Left lung (tissue), 14 donors: ENCODE measurements at places on chromosomes 12 and 14. TPM values are rescaled to one million over a fixed set of nuclear protein-coding genes. Genes with fewer than 3 reads are reported as not detected.
A peak's percentile ranks its signal among the peaks of the same experiment; 100 is the strongest.

DNA sequence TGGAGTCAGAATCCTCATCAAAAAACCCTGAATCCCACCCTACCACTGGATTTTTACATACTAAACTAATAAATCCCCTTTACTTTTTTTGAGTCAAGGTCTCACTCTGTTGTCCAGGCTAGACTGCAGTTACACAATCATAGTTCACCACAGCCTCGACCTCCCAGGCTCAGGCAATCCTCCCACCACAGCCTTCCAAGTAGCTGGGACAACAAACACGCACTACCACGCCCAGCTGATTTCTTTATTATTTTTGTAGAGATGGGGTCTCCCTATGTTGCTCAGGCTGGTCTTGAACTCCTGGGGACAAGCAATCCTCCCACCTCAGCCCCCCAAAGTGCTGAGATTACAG is 24.3 kb downstream of the SPTSSA start:
- DNase-seq = no peak

GRCh38 chr14:74418031-74418430 is 8.0 kb downstream of the SYNDIG1L start:
- no peak for DNase-seq

DNA sequence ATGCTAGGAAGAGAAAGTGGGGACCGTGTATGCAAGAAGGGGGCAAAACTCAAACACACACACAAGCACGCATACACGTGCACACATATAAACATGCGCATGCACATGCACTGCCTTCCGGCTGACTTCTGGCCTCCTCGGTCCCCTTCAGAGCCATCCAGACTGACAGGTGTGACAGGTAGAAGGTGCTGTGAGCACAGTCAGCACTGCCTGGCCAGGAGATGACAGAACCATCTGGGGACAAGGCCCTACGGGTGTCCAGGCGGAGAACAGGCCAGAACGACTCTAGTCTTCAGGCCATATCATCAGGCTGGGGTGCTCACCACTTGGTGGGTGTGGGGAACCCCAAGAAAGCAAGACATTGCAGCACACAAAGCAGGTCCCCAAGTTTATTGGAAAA is 7.3 kb downstream of the KRT83 start:
- no peak for DNase-seq

Gene ANO4
- 3.4 TPM for polyA plus RNA-seq

GRCh38 chr12:39343665-39344064 is 99.3 kb downstream of the KIF21A start:
- no peak for DNase-seq

Gene PRH2
- 0.44 TPM for polyA plus RNA-seq

Gene KRT3
- not detected for polyA plus RNA-seq

- DNase-seq = peak; percentile 78
These were observed 19.1 kb upstream of the DHRS7 start for GRCh38 chr14:60184146-60184904.

DNA sequence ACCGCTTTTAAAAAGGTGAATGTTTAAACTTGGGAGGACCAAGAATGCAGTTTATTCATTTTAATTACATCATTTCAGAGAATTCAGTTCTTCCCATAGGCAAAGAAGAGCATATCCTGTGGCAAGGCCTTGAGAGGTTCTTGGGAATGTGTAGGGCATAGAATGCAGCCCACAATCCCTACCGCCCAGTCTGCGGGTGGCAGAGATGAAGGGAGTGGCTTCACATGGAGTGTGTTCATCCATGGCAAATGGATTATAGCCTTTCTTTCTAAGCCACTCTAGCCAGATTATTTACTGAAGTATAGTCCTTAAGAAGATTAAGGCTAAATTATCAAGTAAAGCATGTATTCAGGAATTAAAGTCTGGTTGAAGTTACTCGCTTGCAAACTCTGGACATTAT is 97.4 kb downstream of the TSPAN8 start:
- no peak for DNase-seq

Gene GPR84
- polyA plus RNA-seq = 0.37 TPM

Gene WNK1
- 103 TPM for polyA plus RNA-seq

GRCh38 chr14:99132821-99133635 is 139.0 kb downstream of the BCL11B start:
- DNase-seq = no peak

DNA sequence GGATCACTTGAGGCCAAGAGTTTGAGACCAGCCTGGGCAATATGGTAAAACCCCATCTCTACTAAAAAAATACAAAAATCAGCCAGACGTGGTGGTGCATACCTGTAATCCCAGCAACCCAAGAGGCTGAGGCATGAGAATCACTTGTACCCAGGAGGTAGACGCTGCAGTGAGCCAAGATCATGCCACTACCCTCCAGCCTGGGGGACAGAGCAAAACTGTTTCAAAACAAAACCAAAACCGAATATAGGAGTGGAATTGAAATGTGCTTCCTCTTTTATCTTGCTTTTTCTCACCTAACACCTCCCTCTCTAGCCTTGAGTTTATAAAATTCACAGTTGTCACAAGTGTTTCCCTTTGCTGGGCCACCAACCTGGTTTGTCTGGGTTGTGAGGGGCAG is 181.9 kb downstream of the PAH start:
- DNase-seq = no peak

- DNase-seq = no peak
These were observed 23.9 kb upstream of the C14orf180 start for GRCh38 chr14:104555430-104556255.

DNA sequence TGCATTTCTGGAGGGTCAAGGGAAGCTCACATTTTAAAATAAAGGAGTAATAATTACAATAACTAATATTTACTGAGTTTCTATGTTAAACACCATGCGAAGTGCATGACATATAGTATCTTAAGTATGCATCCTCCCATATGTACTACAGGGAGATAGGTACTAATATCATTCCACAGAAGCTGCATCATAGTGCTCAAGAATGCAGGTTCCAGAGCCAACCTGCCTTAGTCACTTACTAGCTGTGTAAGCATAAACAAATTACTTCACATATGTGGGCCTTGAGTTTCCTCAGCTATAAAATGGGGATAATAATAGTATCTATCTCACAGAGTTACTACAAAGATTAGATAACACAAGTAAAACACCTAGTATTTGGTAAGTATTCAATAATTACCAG is 18.3 kb downstream of the ARMH4 start:
- no peak for DNase-seq

Gene BDKRB2
- 0.80 TPM for polyA plus RNA-seq

GRCh38 chr14:26429205-26429604 is 168.6 kb downstream of the NOVA1 start:
- no peak for DNase-seq

- DNase-seq = no peak
These were observed 77.0 kb downstream of the POLR3B start for GRCh38 chr12:106434526-106434925.

GRCh38 chr12:92952394-92952793 is 23.3 kb upstream of the EEA1 start:
- no peak for DNase-seq

- DNase-seq = peak; percentile 84
These were observed 14.2 kb downstream of the VRTN start for GRCh38 chr14:74362361-74362915.

- no peak for DNase-seq
These were observed 27.6 kb downstream of the CACNA2D4 start for GRCh38 chr12:1890810-1891209.

Gene RTL1
- polyA plus RNA-seq = 0.09 TPM

Gene CPNE6
- polyA plus RNA-seq = not detected

DNA sequence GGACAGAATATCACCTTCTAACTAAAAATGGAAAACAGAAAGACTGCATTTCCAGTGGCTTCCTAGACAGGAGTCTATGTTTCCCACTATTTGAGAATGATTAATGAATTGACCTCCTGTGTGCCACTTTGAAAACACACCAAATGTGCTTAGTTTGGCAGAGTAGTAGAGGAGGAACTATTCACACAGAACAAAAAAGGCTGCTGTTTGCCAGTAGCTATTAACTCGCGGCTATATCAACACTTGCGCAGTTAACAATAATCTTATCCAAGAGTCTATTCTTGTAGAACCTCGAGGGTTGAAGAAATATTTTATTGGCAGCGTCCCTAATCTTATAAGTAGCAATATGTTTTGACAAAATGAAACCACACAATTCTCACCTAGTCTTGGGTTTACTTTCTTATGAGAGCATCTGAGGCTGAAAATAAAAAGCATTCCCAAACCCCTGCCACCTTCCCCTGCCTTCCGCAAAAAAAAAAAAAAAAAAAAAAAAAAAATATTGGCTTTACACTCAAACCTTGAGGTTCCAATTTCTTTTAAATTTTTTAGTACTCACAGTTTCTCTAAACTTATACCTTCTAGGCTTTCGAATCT is 127.3 kb upstream of the FLRT2 start:
- DNase-seq = no peak

DNA sequence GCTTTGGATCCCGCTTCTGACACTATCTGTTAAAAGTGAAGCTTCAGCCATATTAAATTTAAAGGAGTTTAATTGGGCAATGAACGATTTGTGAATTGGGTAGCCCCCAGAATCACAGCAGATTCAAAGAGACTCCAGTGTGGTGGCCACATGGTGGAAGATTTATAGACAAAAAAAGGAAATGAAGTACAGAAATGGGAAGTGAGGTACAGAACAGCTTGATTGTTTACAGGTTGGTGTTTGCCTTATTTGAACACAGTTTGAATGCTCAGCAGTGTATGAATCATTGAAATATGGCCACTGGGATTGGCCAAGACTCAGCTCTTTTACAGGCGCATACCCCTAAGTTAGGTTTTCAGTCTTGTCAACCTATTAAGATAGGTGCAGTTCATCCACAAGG is 21.9 kb downstream of the CCDC91 start:
- no peak for DNase-seq

Gene GUCY2C
- 0.64 TPM for polyA plus RNA-seq
